A172 (cell line): ENCODE measurements at places on chromosomes 16 and 17.
A peak's percentile ranks its signal among the peaks of the same experiment; 100 is the strongest.

DNA sequence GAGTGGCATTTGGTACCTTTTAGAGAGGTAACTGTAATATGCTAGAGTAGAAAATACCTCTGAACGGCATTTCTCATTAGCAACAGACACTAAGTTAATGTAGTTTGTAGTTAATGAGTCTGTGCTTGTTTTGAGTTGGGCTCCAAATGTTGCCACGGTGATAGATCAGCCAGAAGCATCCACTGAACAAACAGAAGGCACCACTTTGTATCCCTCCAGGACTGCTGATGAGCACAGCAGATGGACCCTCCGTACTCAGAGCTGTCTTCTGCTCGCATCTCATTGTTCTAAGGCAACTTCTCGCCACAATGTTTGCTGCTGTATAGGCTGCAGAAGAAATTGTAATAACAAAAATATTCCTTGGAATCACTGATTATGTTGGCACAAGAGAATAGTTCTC is 56.1 kb downstream of the TNRC6C start:
- DNase-seq: no peak

DNA sequence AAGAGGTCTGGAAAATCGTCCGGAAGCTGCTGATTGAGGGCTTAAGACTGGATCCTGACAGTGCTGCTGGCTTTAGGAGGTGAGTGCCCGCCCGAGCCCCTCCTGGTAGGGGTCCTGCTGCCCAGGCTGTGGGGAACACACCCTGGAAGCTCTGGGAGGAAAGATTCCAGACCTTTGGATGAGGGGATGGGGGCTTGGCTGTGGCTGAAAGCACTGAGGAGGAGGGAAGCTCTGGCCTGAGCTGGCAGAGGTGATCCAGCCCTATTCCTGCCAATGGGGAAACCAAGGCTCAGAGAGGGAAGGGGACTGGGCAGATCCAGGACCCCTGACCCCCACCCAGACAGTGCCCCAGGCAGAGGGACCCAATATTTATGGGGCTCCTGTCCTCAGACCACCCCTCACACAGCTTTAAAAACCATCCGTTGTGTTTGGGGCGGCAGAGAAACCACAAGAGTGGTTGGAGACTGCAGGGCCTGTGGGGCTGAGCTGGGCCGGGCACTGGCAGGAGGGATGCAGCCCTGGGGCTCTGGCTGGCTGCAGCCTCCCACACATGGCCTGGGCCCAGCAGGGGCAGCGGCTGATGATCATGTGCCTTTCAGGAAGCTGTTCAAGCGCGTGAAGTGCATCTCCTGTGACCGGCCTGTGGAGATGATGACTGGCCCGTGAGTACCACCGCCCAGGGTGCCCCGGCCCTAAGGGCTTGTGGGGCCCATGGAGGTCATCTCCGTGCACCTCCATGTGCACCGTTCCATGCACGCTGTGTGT is 22.8 kb downstream of the UBALD1 start:
- no peak for DNase-seq

- no peak for DNase-seq
Observed at GRCh38 chr17:70183508-70183907, 14.2 kb downstream of the KCNJ2 start.

GRCh38 chr16:79099716-79100115 is 500.8 kb downstream of the MAF start:
- DNase-seq: no peak

DNA sequence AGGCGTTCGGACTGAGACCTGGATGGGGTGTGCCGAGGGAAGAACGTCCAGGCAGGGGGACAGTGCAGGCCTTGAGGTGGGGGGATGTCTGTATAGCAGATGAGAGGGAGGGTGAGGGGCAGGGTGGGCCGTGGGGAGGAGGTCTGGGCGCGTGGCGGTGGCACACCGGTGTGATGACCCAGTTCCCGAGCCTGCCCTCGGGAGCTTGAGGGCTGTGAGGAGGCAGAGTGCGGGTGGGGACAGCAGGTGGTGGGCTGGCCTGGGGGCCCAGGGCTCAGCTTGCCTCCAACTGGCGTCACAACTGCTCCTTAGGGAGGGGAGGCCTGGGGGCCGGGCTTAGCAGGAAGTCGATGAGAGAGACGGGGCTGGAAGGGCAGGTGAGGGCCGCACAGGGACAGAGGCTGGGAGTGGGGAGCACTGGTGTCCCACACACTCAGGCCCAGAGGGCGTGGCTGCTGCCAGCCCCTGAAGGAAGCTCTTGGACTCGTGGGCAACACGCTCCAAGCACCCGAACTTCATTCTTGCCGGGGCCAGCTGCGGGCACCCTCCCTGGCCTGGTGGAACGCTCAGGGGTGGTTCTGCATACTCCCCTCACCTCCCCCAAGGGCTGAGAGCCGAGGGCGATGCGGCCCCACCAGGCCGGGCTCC is 6.5 kb downstream of the CACNA1H start:
- DNase-seq: no peak

DNA sequence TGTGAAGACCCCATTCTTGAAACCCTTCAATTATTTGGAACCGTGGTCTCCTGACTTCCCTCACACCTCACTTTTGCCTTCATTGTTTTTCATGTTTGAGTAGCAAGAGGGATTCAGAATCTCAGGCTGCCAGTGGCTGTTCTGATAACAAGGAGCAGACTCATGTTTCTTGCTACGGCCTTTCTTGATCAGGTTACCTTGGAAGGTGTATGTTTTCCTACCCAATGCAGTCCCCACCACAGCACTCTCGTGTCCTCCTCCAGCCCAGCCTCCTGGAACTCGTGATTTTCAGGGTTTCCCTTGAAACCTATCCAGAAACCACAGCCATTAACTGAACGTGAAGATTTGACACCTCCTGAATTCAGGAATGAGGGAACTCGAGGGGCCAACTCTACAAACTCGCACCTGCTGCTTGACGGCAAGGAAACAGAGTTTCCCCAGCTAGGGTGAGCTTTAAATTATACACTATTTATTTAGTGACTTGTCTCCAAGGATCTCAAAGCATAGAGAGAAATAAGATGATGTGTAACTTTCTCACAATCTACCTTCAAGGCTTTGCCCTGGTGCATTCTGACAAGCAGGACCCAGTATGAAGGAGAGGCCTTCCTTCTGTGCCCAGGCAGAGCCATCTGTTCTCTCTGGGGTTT is 1.6 kb downstream of the ZFHX3 start:
- no peak for DNase-seq

DNA sequence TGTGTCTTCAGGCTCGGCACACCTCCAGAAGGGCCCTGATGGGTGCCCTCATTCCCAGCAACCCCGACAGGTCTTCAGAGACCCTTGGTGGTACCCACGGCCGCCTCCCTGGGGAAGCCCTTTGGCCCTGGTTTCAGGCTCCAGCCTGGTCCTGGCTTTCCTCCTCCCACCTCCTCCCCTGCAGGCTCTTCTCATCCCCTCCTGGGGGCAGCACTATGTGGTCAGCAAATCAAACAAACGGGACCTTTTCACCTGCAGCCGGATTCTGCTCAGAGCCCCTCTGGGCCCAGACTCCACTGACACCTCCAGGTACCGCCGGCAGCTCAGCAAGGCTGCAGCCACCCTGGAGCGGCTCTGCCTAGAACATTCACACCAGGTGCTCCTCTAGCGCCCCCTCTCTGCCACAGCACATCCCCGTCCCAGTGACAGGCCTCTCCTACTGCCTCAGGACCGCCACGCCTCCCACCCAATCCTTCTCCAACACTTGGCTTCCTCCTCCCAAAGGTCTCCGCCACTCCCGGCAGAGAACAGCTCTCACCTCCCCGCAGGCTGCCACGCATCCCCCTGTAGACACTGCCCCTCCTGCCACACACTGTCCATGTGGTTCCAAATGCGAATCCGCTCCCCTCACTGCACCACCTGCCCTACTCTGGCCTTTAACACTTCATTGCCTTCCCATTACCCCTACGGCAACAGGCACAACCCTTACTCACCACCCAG is 12.0 kb downstream of the CORO7 start:
- no peak for DNase-seq

- peak; percentile 53 for DNase-seq
Observed at GRCh38 chr16:56871172-56871593, 6.2 kb downstream of the SLC12A3 start.

GRCh38 chr17:47693731-47694580 is at the start of gene TBKBP1:
TSS of gene TBKBP1 (plus strand) at chr17:47694161. CDS start at chr17:47696113, 1,952 bp downstream.
- DNase-seq: no peak

DNA sequence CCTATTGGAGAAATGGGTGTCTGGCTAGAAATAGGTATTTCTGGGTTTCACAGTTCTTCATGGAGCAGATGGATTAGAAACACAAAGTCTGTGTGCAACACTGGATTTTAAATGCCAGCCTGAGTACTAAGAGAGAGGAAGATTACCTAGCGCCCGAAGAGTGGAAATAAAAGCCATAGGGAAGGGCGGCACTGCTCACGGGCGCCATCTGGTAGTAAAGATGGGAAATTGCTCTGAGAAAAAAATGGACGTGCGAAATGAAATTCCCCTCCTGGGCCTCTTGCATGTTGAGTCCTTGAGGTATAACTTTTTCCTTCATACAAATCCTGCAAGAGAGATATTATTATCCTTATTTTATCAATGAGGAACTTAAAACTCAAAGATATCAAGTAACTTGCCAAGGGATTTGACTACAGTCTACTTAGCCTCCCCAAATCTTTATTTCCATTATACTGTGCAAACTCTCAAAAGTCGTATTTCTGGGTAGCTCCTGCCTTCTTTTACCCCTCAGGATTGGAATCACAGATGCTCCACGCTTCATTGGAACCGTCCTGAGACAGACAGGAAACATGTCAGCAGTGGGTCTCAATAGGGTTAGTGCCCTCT is 72.8 kb downstream of the MMD start:
- peak; percentile 46 for DNase-seq

GRCh38 chr17:83069571-83069906 is 9.9 kb upstream of the METRNL start:
- DNase-seq: no peak

DNA sequence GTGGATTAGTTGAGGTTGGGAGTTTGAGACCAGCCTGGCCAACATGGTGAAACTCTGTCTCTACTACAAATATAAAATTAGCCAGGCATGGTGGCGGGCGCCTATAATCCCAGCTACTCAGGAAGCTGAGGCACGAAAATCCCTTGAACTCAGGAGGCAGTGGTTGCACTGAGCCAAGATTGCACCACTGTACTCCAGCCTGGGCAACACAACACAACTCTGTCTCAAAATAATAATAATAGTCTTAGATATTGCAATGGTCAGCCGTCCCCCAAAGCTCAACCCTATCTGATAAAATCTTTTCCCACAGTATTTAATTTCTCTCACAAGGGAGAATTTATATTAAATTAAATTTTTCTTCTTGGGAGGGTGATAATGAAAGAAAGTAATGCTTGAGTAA is 169.6 kb downstream of the XYLT1 start:
- DNase-seq: no peak
